ENCODE measurements at places on chromosomes 6 and 20. TPM values are rescaled to one million over a fixed set of nuclear protein-coding genes. Genes with fewer than 3 reads are reported as not detected.

BEND6 gene
- 12.4 TPM for total RNA-seq

MYL9 gene
- total RNA-seq = 54.0 TPM

ACOT13 gene
- total RNA-seq = 8.7 TPM

FERMT1 gene
- 6.4 TPM for total RNA-seq

CST5 gene
- not detected for total RNA-seq

OR2H2 gene
- not detected for total RNA-seq

ZNF831 gene
- not detected for total RNA-seq

SNAP25 gene
- total RNA-seq = 0.53 TPM

ANGPT4 gene
- not detected for total RNA-seq

LAMA4 gene
- 518 TPM for total RNA-seq

KCNK16 gene
- total RNA-seq = not detected

TPD52L1 gene
- 32.4 TPM for total RNA-seq

SPTLC3 gene
- 3.9 TPM for total RNA-seq

PRR18 gene
- total RNA-seq = not detected
